GM04503 (cell line): ENCODE measurements at places on chromosomes 12 and 14.
A peak's percentile ranks its signal among the peaks of the same experiment; 100 is the strongest.

- no peak for DNase-seq
These were observed 21.3 kb downstream of the ANO2 start for GRCh38 chr12:5923751-5924150.

- DNase-seq: no peak
These were observed 114.6 kb upstream of the KRAS start for GRCh38 chr12:25365340-25365730.

GRCh38 chr12:107560165-107560898, 125.3 kb upstream of the PWP1 start:
- no peak for DNase-seq

DNA sequence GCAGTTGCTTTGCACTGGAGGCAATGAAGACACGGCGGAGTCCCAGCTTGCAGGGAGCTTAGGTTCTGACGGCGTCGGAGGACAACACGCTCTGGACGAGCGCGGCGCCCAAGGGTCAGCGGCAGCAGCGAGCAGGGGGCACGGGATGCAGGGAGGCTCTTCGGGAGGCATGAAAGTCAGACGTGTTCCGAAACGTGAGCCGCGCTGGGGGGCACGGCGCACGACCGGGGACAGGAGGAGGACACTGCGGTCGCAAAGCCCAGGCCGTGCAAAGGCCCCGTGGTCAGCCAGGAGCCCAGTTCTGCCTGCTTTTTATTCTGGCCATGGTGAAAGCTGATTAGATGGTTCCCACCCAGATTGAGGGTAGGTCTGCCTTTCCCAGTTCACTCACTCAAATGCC, 294.6 kb downstream of the SNAPC1 start:
- DNase-seq: no peak

GRCh38 chr14:92516966-92517506, 3.5 kb downstream of the RIN3 start:
- DNase-seq: no peak

GRCh38 chr14:91303924-91304229, 59.4 kb upstream of the GPR68 start:
- DNase-seq: no peak

GRCh38 chr12:80189241-80189640, 89.9 kb downstream of the OTOGL start:
- peak; percentile 84 for DNase-seq

DNA sequence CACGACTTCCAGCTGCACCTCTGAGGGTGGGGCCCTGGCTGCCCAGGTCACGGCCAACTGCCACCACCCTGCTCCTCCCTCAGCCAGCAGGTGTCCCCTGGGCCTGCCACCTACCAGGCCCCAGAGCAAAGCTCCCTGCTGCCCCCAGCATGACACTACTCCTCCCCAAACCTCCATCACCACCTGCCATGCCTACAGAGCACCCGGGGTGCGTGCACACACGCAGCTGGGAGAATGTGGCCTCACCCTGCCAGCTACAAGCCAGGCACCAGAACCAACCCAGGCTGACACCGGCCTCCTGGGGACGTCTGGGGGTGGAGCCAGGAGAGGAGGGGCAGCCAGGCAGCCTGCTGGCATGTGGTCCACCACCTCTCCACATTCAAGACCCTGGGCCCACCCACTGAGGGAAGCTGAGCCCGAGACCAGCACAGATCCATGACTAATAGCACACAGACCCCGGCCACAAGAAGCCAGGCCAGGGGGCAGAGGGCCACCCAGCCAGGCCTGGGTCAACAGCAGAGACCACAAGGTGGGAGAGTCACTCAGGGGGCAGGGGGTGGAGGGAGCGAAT, 3.4 kb downstream of the JAG2 start:
- no peak for DNase-seq

DNA sequence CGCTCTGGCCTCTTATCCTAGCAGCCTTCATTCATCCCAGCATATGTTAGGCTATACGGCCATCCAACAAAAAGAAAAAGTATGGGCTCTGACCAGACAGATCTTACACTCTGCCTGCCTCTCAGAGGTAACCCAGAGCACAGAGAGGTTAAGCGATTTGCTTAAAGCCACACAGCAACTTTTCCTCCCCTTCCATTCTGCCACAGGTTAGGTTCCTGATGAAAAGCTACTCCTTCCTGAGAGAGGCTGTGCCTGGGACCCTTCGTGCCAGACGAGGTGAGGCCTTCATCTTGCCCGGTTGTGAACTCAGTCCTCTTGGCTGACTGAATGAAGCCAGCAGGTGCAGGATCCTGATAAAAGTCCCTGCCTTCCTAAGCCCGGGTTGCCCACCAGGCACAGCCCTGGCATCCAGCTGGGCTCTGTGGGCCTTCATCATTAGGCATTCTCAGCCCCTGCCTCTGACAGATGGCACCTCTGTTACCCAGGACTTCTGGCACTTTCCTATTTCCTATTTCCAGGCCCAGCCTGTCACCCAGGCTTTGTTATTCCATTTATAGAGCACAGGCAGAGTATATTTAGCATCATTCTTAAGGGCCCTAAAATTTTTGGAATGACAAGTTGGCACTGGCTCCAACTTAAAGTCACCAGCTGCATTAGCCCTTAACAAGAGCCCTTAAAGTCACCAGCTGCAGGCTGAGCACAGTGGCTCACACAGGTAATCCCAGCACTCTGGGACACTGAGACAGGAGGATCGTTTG, 12.8 kb downstream of the SOAT2 start:
- DNase-seq: no peak

GRCh38 chr14:36655963-36656686, 5.5 kb upstream of the PAX9 start:
- DNase-seq: no peak

DNA sequence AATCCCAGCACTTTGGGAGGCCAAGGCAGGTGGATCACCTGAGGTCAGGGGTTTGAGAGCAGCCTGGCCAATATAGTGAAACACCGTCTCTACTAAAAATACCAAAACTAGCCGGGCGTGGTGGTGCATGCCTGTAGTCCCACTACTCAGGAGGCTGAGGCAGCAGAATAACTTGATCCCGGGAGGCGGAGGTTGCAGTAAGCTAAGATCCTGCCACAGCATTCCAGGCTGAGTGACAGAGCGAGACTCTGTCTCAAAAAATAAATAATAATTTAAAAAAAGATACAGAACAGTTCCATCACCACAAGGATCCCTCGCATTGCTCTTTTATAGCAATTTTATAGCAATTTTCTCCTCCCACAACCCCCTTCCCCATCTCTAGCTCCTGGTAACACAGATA, 4.7 kb upstream of the PDE1B start:
- DNase-seq: no peak

DNA sequence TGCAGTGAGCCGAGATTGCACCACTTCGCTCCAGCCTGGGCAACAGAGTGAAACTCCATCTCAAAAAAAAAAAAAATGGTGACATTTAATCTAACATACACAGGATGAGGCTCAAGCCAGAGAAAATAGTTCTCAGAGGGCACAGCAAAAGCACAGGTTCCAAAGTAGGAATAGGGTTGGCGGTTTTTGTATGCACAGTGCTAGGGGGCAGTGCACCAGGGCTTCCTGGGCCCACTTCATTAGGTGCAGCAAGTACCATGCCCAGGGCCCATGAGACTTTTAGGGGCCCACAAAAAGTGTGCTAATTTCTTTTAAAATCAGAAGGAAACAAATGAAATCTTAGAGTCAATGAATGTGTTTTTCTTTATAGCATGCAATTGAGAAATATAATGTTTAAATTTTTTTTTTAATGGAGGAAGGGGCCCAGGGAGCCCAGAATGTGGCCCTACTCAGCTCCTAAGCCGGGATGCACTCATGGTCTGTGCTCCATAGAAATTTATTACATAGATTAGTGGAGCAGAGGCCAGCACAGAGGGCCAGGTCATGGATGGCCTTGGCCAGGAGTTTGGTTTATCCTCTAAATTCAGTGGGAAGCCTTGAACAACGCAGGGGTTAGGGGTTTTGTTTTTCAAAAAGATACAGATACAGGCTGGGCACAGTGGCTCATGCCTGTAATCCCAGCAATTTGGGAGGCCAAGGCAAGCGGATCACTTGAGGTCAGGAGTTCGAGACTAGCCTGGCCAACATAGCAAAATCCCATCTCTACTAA, 2.3 kb downstream of the AK7 start:
- DNase-seq: no peak

GRCh38 chr12:1593174-1594005, 991 bp downstream of the FBXL14 start:
- DNase-seq: no peak

DNA sequence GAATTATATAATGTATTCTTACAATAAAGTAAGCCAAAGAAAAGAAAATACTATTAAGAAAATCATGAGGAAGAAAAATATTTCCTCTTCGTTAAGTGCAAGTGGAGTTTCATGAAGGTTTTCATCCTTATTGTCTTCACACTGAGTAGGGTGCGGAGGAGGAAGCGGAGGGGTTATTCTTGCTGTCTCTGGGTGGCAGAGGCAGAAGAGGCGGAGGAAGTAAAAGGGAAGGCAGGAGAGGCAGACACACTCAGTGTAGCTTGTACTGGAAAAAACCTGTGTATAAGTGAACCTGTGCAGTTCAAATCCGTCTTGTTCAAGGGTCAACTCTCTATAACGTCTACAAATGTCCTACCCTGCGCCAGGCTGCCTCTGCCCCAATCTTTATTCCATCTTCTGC, 22.0 kb upstream of the BCL2L14 start:
- DNase-seq: no peak

DNA sequence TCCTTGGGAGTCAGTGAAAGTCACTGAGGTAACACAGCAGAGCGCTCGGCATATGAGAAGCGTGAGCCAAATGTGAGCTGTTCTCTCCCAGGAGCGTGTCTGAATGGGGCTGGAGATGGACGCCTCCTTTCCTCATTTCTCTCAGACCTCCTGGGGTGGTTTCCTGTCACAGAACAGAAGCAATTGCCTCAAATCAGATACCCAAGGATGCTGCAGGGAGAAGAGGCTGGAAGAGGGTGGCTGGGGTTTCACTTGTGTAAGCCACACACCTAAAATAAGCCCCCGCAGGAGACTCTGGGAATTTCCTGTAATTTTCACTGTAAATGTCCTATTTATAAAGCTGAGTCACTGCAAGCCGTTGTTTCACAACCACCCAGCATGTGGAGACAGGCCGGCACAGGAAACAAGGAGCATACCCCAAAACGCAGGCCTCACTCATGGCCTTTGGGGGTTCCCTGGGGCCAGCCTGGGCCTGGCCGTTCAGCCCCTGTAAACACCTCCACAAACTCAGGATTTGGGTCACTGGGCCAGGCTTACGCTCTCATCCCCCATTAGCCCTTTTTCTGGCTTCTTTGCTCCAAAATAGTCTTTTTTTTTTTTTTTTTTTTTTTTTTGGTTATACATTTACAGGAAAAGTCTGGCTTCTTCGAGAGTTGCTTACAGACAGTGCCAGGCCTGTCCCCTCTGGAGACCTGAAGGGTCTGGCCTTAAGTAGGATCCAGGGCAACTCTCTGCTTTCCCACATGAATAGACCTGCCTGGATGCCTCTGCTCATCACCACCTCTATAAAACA, 55.3 kb downstream of the VCPKMT start:
- peak; percentile 83 for DNase-seq

DNA sequence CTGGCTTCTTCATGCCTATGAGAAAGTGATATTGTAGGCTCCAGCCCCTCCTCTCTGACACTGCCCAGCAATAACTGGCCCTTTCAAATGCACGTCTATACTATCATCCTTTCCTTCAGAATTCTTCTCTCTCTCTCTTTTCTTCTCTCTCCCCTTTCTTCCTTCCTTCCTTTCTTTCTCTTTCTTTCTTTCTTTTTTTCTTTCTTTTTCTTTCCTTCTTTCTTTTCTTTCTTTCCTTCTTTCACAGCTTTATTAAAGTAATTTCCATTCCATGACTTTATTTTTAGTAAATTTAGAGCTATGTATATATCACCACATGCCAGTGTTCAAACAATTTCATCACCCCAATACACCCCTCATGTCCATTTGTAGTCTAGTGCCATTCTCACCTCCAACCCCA, 302.1 kb downstream of the RPAP3 start:
- no peak for DNase-seq

DNA sequence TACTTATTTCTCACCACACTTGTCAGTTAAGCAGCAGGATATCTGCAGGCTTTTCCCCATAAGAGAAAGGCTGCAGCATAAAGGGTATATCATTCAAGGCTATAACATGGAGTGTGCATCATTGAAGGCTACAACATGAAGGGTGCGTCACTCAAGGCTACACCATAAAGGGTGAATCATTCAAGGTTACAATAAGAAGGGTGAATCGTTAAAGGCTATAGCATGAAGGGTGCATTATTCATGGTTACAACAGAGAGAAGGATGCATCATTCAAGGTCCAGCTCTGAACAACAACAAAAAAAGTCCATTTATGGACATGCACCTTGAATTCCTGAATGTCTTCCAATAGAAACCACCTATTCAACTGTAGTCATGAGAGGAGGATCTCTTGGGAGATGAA, 32.8 kb upstream of the LUM start:
- no peak for DNase-seq

DNA sequence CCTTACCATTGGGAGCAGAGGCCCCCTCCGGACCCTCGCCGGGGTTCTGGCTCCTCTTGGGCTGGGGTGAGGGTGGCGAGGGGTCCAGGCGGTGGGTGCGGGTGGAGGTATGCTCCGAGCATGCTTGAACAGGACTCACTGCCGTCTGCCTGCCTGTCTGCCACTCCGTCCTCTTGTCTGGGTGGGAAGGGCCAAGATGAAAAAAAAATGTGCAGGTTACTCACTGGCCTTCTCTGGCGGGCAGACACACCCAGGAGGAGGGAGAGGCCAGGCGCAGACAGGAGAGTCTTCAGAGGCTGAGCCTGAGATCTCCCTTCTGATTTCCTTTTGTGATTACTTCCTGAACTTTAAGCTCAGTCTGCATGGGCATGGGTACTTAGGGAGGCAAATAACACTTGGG, 76.1 kb downstream of the STON2 start:
- DNase-seq: no peak

- no peak for DNase-seq
These were observed 13.5 kb downstream of the SLIRP start for GRCh38 chr14:77721437-77721836.

GRCh38 chr14:51676549-51676948, 24.8 kb downstream of the FRMD6 start:
- no peak for DNase-seq

DNA sequence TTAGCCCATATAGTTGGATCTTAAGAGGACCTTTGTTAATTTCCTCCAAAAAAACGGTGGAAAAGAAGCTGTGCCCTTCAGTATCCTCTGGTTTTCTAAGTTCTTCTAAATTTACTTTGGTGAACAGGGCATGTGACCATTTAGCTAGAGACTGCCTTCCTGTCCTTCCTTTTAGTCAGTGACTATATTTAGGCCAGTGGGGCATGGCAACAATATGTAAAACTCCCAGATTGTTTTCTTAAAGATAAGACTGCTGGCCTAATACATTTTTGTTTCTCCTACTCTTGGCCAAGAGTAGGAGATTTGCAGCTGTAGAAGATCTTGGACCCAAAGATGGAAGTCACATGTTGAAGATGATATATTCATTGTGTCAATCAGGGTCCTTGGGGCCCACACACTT, 325.1 kb upstream of the DCN start:
- no peak for DNase-seq

GRCh38 chr14:87430214-87430613, 562.8 kb downstream of the GALC start:
- no peak for DNase-seq

- no peak for DNase-seq
These were observed 142.5 kb upstream of the C14orf180 start for GRCh38 chr14:104436741-104437701.

- peak; percentile 98 for DNase-seq
These were observed 538 bp upstream of the GABARAPL1 start for GRCh38 chr12:10211940-10212738.
